ENCODE measurements at places on chromosomes 13 and 19.

DNA sequence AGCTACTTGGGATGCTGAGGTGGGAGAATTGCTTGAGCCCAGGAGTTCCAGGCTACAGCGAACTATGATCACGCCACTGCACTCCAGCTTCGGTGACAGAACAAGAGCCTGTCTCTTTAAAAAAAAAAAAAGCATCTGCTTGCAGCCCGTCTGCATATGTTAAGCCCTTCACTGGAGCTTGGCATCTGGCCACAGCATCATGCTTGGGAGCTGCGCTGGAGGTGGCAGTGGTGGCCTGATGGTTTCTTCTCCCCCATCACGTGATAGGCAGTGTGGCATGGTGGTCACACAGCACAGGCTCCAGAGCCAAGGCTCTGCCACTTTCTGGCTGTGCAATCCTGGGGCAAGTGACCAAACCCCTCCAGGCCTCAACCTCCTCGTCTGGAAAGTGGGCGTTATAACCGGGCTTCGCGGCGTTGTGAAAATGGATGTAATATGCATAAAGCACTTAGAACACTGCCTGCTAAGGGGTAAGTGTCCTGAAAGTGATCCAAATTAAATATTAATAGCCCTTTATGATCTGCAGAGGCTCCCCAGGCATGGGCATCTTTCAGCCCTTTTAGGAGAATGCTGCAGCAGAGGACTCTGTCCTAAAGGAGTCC, 24.4 kb downstream of the MARK4 start:
- DNase-seq = peak; percentile 70

- no peak for DNase-seq
Observed at GRCh38 chr13:71638751-71639150, 228.3 kb downstream of the DACH1 start.

DNA sequence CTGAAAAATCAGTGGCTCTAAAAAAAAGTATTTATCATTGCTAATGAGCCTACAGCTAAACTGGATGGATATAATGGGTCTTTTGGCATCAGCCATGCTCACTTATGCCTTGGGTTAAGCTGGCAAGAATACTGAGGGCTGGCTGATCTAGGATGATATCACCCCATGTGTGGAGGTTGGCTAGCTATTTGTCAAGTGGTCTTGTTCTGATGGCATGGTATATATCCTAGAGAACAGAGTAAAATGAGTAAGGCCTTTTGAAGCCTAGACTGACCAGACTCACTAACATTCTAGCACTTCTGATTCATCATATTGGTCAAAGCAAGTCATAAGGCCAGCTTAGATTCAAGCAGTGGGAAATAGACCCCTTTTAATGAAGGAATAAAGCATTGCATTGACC, 383.0 kb downstream of the SLITRK1 start:
- peak; percentile 3 for DNase-seq

- no peak for DNase-seq
Observed at GRCh38 chr19:20167651-20168122, 673 bp downstream of the ZNF486 start.

DNA sequence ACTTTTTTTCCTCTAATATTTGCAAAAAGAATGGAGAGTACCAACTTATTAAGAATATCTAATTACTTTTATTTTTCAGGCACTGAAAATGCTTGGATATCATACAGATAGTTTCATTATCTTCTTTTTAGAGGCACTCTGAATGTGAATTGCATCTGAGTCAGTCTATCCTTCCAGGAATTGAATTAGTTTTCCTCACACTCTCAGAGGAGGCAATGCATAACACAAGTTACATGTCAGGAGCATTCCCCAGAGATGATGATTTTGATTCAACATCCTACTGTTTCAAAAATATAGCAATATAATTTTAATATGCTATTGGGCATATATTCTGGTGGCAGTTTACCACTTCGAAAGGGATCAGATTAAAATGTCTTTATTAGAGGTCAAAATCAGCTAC, 1315.4 kb downstream of the PCDH9 start:
- DNase-seq = no peak

GRCh38 chr13:111383591-111384440, 63.4 kb downstream of the TEX29 start:
- DNase-seq = no peak

GRCh38 chr13:51148223-51148951, 37.3 kb upstream of the C13orf42 start:
- DNase-seq = peak; percentile 80

DNA sequence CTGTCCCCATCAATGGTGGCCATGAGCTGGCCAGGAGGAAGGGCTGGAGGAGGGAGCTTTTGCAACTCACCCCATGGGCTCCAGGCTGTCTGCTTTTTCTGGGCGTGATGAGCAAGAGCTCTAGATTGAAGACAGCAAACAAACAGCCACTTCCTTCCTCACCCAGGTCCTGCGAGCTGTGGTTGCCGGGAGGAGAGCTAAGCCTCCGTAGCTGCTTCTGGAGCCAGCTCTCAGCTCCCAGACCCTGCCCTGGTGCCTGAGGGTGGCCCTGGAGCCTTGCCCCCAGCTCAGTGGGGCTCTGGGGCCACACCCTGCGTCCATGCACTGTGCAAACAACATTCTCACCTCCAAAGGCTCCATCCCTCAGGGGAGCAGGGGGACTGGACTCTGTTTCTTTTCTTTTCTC, 6.2 kb downstream of the MYO1F start:
- no peak for DNase-seq

- no peak for DNase-seq
Observed at GRCh38 chr13:59962343-59962742, 201.4 kb downstream of the DIAPH3 start.

DNA sequence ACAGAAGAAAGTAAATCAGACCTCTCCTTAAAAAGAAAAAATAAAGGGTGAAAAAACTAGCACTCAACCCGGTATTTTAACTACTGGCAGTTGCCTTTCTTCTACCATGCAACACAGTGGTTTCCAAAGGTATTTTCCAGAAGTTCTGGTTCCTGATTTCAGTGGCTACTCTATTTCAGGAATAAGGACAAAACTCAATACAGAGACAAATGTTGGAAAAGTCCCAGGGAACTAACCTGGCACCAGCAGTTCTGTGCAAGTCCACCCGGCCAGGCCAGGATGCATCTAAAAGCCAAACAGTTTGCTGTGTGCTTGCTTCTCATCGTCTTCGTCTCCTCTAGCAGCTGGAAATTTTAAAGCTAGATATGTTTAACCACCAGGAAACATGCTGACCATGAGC, 52.5 kb downstream of the FOXO1 start:
- no peak for DNase-seq

DNA sequence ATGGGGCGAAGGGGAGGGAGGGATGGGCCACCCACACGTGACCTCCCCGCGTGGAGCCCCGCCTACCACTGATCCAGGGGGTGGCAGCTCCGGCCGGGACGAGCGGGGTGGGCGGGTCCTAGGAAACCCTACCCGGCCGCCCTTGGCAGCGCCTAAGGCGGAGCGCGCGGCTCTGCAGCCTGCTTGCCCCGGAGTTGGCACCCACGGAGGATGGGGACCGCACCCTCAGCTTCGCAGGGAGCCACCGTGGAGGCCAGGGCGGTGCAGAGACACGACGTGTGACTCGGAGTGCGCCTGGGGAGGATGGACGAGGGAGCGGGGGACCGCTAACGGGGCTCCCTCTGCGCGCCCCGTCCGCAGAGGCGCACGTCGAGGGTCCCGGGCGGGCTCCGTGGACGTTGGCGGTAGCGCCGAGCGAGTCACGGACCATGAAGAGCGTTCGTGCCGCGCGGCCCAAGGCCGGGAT, at the start of gene RGS9BP:
Gene RGS9BP (plus strand): TSS at position 129 of the 466 bp plus-strand sequence. CDS start 416 bp downstream, outside the sequence.
- peak; percentile 93 for DNase-seq

DNA sequence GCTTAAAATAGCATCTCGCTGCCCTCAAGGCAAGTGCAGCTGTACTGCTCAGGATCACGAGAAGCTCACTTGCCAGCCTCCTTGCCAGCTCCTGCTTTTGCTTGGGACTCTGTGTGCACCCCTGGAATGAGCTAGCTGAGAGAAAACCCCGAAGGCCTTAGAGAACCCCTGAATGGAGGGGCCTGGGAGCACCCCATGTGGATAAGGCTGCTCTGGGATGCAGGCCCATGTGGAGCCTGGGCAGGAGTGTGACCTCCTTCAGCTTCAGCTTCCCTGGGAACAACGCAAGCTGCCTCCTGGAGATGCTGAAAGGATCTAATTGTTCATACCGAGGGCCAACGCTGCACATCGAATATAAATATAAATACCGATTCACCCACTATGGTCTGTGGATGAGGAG, 109.2 kb downstream of the HSPH1 start:
- no peak for DNase-seq

DNA sequence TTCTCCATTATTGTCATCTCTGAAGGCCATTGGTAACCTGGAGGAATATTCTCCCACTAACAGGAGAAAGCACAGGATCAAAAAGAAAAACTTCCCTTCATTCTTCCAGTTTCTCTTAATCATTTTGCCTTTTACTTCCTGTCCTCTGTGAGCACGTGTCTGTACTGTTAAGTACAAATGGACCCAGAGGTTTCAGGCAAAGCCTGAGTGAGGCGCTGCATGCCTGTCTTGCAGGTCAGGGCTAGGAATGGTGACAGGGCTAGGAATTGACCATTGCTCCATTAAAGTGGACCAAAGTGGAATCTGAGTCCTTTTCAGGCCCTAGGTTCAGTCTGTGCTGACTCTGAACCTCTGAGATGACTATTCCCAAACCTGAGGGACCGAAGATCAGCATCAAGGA, 326.7 kb downstream of the SHISA2 start:
- no peak for DNase-seq

DNA sequence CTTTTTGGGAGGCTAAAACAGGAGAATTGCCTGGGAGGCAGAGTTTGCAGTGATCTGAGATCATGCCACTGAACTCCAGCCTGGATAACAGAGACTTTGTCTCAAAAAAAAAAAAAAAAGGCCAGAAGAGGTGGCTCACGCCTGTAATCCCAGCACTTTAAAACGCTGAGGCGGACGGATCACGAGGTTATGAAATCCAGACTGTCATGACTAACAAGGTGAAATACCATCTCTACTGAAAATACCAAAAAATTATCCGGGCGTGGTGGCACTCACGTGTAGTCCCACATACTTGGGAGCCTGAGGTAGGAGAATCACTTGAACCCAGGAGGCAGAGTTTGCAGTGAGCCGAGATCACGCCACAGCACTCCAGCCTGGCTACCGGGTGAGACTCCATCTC, 39.9 kb downstream of the ZNF611 start:
- DNase-seq = no peak

- DNase-seq = no peak
Observed at GRCh38 chr13:65343898-65344663, 1886.1 kb downstream of the PCDH9 start.

DNA sequence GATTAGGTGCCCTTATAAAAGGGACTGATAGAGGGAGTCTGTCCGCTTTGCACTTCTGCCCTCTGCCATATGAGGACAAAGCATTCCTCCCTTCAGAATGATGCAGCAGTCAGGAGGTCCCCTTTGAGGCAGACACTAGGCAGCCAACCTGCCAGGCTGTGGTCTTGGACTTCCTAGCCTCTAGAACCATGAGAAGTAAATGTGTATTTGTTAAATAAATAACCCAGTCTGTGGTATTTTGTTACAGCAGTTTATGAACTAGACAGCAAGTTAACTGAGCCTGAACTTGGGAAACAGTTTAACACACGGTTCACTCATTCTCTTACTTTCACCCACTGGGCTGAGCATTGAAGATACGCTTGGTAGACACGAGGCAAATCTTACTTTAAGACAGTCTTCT, 313.2 kb downstream of the UQCRFS1 start:
- DNase-seq = no peak

- DNase-seq = no peak
Observed at GRCh38 chr19:4042731-4043082, 24.0 kb downstream of the ZBTB7A start.

DNA sequence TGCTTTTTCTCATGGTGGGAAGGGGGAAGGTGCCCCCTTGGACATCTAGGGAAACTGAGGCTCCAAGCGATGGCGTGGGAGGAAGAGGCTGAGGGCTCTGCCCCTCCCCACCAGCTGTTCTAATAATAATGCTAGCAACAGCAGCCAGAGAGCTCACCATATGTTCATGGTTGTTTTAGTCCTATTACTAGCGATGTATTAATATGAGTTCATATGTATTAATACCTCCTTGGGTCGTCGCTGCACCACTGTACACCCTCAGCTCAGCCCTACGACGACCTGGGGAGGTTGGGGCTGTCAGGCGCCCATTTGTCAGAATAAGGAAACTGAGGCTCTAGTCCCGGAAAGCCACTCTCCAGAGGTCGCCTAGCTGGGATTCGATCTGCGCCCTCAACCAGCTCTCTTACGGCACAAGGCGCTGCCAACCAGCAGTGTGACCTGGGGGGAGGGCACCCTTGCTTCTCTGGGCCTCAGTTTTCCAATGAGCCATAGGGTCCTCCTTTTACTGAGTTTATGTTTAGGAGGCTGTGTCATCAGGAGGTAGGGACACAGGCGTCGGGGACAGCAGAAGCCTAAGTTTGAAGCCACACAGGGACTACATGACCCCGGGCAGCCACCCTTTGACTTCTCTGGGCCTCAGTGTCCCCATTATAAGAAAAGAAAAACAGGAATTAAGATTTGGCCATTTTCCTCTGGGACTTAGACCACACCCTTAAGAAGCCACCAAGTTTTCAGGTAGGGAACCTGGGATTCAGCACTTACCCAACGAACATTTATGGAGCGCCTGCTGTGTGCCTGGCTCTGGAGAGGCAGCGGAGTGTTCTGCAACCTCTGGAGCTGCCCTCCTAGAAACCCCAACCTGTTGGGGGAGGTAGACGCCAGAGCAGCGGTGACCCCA, 664 bp downstream of the MAST3 start:
- DNase-seq = no peak

GRCh38 chr19:27775395-27775794, 1437.6 kb downstream of the UQCRFS1 start:
- DNase-seq = no peak

GRCh38 chr13:108897955-108898354, 268.5 kb downstream of the MYO16 start:
- no peak for DNase-seq

- no peak for DNase-seq
Observed at GRCh38 chr13:87128491-87128890, 542.7 kb upstream of the SLITRK5 start.

DNA sequence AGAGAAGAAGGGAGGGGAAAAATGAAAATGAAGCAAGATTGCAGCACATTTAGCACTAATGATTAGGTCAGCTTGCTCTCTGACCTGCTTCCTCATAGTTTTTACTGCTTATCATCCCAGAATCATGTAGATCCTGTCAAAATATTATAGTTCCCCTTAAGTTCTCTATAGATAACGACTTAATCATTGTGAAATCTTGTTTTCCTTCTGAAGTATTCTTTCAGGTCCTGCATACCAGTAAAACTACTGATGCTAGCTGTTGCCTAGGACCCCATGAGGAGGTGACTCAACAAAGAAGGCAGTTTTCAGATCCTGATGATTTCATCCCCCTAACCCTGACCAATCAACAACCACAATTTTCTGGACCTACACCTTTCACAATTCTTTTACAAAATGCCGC, 1131.7 kb downstream of the SLITRK5 start:
- DNase-seq = no peak

DNA sequence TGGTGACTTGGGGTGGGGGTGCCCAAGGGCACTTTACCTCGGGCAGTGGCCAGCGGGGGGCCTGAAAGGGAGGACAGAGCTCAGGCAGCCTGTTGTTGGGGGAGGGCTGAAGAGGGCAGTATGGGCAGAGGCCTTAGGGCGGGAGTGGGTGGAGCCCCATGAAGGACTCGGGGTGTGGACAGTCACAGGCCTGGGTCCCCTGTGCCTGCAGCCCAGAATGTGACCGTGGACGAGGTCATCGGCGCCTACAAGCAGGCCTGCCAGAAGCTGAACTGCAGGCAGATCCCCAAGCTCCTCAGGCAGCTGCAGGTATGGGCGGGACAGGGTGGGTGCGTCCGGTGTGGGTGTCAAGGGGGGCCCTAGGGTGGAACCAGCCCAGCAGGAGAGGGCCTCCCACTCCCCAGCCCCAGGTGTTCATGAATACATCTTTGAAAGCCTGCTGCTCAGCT, 22.5 kb downstream of the NKPD1 start:
- no peak for DNase-seq
